CD4-positive, alpha-beta T cell treated with Interleukin-6 at 100 ng/mL for 8 hours (primary cell): ENCODE measurements at places on chromosomes 13 and 19.
A peak's percentile ranks its signal among the peaks of the same experiment; 100 is the strongest.

DNA sequence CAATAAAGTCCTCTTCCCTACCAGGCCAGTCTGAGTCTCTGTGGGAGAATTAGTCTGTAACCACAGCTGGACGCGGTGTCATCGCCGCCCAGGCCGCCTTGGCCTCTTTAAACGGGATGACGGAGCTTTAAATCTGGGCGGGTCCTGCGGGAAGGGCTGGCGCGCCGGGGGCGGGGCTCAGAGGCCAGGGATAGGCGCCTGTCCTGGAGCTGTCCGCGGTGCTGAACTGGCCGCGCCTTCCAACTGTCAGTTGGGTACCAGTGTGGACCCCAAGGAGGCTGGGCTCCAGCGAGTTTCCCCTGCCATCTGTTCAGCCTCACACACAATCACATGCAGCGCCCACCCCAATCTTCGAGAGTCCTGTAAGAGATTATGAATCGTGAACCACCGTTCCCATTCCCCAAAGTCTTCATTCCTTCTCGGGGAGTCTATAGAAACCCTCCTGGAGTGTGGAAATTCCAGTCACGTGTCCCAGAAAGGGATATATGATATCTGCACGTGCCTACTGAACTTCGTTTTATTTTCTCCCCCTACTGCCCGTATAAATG is 11.5 kb downstream of the APLP1 start:
- peak; percentile 47 for DNase-seq

DNA sequence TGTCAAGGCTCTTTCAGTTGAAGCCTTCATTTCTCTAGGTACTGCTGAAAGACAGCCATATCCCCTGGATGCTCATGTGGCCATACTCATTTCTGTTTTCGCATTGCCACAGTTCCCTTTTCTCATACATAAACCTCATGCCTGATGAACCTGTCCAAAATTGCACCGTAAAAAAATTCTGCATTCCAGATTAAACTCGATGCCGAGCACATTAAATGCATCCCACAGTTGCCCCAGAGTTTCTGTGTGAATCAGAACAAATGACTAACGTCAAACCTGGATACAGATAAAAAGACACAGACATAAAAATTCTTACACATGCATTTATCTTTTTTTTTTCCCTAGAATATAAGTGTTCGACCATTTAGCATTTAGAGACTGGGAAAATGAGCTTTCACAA is 288.2 kb downstream of the COG6 start:
- no peak for DNase-seq

- no peak for DNase-seq
Observed at GRCh38 chr13:66895320-66895719, 334.8 kb downstream of the PCDH9 start.

DNA sequence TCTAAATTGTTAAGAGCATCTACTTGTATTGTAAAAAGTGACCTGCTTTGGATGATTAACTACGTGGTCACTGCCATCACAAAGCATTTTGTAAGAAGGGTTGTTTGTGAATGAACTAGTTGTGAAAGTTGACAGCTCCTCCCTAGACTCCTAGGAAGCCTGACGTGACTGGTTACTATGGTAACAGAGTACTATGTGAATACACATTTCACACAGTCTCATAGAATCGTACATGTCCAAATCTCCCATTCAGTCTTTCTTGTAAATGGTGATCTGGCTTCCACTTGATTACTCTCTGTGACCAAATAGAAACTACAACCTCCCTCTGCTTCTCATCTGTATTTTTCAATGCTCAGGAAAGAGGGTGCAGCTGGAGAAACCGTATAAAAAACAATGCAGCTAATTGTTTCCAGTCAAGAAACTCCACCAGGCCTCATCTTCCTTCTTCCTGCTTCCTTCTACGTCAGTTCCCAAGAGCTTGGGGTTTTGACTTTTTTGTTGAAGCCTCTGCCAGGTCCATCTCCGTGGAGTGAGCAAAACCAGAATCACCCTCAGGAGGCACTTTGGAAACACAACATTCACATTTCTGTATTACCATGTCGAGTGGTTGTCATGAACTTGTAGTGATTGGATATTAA is 83.4 kb downstream of the GPC6 start:
- no peak for DNase-seq

DNA sequence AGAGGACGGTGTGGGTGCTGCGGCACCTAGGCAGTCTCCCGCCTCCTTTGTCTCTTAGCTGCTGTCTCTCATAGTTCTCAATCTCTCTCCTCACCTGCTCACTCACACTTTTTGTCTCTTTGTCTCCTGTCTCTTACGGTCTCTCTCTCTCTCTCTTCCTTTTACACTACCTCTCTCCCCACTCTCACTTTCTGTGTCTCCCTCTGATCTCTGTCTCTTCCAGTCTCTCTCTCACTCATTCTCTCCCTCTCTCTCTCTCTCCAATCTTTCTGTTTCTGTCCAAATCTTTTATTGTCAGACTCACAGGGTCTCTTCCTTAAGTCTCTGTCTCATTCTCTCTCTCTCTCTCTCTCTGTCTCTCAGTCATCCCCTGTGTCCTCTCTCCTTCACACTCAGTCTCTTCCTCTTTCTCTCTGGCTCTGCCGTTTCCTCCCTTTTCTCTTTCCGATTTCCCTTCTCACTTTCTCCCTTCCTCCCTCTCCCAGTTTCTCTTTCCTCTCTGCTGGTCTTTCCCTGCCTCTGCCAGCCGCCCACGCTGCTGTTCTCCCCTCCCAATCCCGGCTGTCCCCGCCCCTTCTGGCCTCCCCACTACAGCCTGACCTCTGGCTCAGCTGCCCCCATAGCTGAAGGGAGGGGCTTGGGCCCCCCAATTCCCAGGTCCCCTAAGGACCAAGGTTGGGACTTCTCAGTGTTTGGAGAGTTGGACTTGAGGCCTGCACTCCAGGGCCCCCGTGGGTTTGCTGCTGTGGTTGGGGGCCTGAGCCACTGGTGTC is at the start of gene PLEKHA4:
PLEKHA4 (minus strand) TSS at position 504 of the 773 bp plus-strand sequence. CDS start 997 bp downstream, outside the sequence.
- DNase-seq: no peak

DNA sequence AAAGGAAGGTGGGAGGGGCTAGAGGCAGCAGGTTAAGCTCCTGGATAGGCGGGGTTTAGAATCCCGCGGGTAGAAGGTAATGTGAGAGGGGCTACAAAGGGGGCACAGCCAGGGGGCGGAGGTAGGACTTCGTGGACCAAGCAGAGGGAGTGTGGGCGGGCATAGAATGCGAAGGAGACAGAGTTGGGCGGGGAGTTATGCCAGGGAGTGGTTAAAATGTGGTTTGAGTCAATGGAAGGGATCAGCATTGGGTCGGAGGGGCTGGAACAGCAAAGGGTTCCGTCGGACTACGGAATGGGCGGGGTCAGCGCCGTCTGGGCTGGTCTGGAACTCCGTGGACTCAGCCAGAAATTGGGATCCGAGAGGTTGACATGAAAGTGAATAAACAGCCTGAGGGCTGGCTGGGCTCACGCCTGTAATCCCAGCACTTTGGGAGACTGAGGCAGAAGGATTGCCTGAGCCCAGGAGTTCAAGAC is 3.0 kb downstream of the LTBP4 start:
- no peak for DNase-seq

DNA sequence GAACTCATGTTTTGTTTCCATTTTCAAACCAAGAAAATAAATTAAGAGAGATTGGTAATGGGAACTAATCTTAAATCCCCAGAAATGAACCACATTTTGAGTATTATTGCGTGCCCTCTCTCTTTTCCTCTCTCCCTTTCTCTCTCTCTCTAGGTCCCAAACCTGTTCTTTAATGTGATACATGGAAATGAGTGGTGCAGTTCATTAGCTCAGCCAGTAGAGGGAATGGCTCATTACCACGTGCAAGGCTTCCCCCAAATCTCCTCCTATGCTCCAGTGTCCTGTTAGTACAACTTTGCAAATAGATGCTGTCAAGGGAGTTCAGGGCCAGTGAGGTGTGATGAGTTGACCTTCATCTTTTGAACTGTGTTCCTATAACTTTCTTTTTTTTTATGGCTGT is 178.4 kb downstream of the FGF9 start:
- peak; percentile 27 for DNase-seq

- DNase-seq: no peak
Observed at GRCh38 chr19:4814625-4815425, 16.7 kb downstream of the TICAM1 start.

- no peak for DNase-seq
Observed at GRCh38 chr19:18607226-18608101, 865 bp upstream of the CRLF1 start.

GRCh38 chr19:43372462-43372861 is 19.0 kb downstream of the CD177 start:
- no peak for DNase-seq

- no peak for DNase-seq
Observed at GRCh38 chr19:29411113-29411581, 114.6 kb upstream of the VSTM2B start.

DNA sequence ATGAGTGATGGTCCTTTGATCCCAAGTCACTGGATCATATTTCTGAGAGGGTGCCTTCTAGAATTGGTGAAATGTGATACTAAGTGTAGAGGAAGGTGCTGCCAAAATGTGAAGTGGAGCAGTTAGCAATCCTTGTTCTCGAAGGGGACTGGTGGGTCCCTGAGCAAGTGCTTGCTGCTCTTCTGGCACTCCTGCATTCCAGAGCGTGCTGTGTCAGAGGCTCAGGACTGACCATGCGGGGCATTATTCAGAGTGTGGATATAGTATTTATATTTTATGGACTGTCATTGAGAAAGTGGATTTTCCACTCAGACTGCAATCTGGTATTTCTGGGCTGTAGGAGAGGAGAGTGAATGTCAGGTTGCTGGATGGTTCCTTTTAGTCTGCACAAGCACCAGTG is 152.6 kb upstream of the KL start:
- DNase-seq: no peak

DNA sequence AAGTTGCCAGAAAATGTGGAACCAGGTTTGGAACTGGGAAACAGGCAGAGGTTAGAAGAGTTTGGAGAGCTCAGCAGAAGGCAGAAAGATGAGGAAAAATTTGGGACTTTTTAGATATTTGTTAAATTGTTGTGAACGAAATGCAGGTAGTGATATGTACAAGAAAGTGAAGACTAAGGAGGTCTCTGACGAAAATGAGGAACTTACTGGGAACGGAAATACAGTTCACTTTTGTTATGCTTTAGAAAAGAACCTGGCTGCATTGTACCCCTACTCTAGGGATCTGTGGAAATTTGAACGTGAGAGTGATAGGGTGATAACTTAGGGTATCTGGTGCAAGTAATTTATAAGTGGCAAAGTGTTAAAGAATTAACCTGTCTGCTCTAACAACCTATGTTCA is 632.4 kb downstream of the SLITRK5 start:
- no peak for DNase-seq

DNA sequence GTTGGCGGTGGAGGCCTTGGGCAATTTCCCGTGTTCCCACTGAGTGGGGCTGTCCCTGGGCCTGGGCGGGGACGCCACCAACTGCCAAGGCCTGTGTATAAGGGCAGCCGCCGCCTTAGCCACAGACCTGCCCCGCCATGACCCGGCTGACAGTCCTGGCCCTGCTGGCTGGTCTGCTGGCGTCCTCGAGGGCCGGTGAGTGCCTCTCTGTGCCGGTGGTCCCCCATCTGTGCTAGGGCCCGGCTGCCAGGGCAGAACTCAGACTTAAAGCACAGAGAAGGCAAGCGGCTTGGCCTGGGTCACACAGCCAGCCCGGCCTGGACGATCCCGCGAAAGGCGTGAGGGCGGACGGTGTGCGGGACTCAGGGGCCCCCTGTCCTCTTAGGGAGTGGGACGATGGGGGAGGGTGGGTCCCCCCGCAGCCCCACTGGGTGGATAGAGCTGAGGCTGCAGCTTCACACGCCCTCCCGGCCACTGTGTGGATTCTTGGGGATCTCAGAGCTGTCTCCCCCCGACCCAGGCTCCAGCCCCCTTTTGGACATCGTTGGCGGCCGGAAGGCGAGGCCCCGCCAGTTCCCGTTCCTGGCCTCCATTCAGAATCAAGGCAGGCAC is at the start of gene AZU1:
AZU1 (plus strand) TSS at position 128 of the 612 bp plus-strand sequence; CDS start at position 138, 10 bp downstream.
- no peak for DNase-seq

GRCh38 chr13:60261432-60262351 is 98.0 kb upstream of the DIAPH3 start:
- no peak for DNase-seq

DNA sequence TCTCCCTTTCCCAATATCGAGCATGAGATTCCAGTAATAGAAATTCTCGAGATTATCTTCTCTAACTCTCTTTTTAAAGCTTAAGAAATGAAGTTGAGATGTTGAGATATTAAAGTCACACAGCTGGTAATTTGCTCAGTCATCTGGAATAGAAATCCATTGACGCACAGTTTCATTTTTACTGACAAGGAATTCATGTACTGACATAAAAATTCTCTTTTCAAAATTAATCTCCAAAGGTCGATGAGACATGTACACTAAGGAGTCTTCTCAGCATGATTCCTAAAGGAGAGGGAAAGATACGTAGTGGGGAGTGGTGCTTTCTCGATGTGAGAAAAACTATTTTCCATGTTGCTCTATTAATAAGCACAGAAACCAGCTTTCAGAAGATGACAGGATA is 1639.5 kb upstream of the MIR17HG start:
- no peak for DNase-seq
